T-cell (primary cell): ENCODE measurements at places on chromosomes 1 and 21. TPM values are rescaled to one million over a fixed set of nuclear protein-coding genes. Genes with fewer than 3 reads are reported as not detected.

- no peak for DNase-seq
These were observed 15.0 kb downstream of the SLC6A9 start for GRCh38 chr1:44016041-44016889.

CDK18 gene
- total RNA-seq = 4.6 TPM

- DNase-seq = no peak
These were observed 9.1 kb upstream of the C1orf159 start for GRCh38 chr1:1124786-1125642.

GRCh38 chr1:64397541-64397940, 72.4 kb upstream of the CACHD1 start:
- DNase-seq = no peak

GPR25 gene
- 6.7 TPM for total RNA-seq

GRCh38 chr1:23809751-23810171, 9.2 kb upstream of the GALE start:
- DNase-seq = peak; percentile 80

DNA sequence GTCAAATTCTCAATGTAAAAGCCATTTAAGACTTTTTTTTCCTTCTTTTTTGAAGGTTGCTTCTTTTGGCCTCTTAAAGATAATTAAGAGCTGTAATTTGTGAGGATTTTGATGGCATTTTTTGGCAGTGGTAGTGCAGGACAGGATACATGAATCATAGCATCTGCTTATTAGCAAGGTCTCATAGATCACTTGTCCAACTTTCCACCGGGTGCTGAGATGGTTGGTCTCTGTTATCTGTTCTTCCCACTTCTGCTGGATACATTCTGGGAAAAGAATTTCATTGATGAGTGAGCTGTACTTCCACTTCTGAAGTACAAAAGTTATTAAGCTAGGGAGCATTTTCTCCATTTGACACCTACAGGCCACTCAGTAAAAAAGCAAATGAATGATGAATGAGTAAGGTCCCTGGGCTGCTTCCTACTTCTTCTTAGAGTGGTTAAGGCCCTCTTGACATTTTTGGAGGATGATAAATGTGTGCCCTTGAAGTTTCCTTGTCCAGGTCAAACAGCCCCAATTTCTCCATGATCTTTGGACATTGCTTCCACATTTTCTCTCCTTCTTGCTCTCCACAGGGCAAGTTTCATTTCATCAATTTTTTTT, 100.6 kb downstream of the ROR1 start:
- DNase-seq = no peak

DNA sequence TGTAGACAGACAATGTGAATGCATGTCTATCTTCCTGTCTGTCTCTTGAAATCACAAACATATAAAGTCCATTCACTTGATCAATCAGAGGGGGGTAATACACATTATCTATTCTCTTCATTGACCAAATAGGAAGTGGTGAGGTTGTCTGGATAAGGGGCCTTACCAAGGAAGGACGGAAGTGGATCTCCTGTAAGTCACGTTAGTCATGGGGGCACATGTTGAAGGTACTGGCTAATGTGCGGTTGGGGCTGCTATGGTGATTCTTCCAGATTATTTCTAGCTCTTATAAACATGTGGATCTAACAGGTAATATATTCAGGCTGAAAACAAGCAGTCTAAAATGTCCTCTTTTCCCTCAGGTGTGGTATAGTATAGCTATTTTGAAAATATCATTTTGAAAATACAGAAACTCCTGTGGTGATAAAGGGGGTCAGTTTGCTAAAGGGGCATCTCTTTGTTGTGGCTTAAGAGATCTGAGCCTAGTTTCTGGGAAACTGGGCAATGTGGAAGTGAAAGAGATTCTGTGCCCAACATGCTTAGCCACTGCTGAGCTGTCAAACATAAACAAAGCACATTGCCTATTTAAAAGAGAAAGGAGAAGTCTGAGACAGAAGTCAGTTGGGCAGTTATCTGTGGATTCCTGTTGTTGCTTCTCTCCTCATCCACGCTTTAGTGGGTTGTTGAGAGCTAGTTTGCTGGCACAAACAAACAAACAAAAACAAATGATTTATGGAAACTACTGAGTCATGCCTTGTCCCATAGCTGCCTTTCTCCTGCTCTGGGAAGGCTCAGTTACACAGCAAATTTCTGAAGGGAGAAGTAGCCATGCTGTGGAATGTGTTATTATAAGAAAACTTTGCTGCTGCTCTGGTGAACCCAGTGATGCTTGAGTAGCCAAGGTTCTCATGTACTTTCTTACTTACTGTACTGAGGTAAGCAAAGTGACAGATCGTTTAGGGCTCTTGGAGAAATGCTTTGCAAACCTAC, 166.9 kb downstream of the HLX start:
- DNase-seq = no peak

GRCh38 chr1:44819608-44820327, 11.4 kb downstream of the BTBD19 start:
- peak; percentile 77 for DNase-seq

DNA sequence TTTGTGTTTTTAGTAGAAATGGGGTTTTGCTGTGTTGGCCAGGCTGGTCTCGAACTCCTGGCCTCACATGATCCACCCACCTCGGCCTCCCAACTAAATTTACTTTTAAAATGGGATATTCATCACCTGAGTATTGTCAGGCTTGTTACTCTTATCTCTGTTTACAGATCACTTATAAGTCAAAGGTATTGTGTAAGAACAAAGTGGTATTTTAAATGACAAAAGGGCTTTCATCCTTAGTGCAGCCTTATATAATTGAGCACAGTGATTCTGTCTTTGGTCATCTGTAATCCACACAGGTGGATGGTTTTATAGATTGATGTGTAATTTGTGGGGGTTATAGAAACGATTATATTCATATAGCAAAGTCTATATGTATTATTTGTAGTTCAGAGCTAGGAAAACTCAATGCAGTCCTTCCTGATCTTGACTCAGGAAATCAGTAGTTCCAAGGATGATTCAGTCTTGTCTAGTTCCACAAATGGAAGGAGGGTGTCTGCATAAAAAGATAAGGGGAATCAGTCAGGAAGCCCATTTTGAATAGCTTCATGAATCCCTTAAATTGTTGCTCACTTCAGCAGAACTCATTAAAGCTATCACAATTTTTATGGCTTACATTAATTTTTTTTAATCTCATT, 34.6 kb downstream of the STXBP3 start:
- no peak for DNase-seq

DNA sequence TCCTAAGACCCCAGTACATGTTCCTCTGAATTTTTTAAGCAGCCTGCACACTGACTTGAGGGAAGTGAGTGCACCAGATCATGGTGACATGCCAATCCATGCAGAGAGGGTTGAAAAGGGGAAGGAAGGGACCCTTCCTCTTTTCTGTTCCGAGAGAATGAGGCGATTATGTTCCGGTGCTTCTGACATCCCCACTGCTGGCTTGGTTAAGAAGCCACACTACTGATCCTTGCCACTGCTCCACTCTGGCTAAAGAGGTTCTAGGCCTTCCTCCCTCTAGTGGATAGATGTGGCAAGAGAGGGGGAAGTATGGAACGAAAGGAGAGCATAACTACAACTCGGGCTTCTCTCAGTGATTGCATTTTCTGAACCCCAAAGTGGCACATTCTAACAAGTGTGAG, 1.8 kb upstream of the CYB5R1 start:
- DNase-seq = peak; percentile 8

DNA sequence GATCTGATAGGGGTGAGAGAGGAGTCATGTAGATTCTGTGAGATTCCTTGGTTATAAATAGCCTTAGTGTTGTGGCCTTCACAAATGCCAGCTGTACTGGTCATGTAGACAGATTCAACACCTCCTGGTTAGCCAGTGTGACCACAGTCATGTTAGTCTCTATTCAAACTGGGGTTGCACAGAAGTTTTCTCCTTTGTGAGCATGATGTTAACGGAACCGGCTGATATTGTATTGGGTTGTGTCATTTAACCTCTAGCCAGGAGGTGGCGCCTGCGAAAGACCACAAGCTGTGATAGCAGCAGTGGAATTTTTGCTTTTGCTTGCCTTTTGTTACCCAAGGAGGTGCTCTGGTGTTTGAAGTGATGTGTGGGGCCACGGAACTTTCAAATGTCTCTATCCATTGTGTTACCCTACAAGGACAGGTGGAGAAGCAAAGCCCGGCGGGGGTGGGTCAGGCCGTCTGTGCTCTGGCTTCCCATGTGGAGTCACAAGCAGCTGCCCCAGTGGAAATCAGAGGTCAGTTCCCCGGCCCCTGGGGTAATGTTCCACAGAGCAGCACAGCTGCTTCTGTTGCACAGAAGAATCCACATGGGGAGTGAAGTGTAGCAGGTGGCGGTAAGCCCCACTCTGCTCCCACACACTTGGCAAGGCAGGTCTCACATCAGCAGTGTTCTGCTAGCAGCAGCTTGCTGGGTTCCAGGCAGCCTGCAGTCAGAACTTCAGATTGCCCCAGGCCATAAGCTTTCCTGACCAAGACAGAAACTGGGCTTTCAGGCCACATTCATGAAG, 112.6 kb downstream of the ADAMTS1 start:
- no peak for DNase-seq

- peak; percentile 78 for DNase-seq
These were observed at the start of gene CENPS for GRCh38 chr1:10430216-10431069. CENPS (plus strand) TSS chr1:10430433; CDS start chr1:10430518, 85 bp downstream.

PTPRU gene
- total RNA-seq = 0.82 TPM

RGL1 gene
- 1.8 TPM for total RNA-seq

DNA sequence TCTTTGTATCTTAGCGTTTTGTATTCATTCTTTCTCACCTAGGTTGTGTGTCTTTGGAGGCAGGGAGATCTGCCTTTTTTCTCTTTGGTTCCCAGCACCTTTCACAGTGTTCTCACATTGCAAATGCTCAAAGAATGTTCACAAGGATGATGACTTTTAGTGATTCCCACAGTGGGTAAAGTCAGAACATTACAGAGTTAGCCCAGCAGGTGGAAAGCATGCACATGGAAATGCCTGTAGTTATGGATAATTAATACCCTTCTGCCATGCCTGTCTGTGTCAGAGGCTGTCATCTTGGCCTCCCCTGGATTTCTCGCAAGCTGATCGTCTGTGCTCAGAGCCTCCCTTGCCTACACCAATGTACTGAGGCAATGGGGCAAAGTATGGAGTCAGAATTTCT, 458.9 kb downstream of the LMO4 start:
- DNase-seq = no peak

DNA sequence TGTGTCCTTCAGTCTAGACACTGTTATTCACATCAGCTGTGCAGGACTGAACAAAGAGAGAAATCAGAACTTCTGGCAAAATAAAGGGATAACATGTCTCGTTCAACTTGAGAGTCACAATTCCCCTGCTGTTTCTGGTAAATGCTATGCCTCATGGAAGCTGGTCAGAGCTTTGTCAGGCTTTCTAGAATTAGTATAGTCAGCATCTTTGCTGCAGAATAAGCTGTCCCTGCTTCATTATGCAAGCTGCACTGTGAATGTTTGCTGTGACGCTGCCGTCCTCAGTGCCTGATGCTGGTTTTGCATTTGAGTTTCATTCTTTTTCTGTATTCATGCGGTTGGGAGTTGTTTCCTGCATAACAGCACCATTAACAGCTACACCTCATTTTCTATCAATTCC, 96.4 kb upstream of the KCNJ6 start:
- DNase-seq = no peak

DNA sequence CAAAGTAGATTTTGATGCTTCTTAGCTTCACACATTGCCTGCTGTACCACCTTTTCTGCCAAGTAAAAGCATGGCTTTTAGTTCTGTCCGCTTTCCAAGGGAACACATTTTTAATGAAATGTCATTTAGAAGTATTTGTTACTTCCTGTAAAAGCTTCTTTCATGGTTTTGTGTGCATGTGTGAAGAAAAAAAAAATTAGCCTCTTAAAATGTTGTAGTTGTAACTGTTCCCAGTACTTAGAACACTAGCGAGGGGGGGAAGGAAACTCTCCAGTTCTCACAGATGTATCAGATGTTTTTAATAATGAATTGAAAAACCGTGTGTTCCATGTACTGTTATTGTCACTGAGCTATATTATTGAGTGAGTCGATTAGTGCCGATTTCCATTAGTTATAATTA, 568.3 kb upstream of the ADGRL2 start:
- no peak for DNase-seq

ELOA gene
- total RNA-seq = 31.3 TPM

GRCh38 chr1:109932679-109933078, 22.0 kb downstream of the CSF1 start:
- DNase-seq = no peak

DNA sequence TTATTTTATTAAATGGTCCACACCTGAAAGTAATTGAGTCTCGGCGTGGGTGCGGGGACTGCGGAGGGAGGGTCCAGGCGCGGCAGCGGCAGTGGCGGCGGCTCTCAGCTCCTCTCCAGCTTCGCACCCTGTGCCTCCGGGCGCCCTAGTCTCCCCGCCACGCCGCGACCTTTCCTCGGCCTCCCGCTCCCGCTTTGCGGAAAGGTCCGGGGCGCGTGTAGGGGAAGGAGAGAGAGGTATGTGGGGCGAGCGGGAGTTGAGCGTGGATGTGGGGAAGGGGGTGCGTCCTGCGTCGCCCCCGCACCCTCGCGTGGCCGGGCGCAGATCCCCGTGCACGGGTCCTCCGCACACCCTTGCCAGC, 13.4 kb upstream of the ALX3 start:
- no peak for DNase-seq

DNA sequence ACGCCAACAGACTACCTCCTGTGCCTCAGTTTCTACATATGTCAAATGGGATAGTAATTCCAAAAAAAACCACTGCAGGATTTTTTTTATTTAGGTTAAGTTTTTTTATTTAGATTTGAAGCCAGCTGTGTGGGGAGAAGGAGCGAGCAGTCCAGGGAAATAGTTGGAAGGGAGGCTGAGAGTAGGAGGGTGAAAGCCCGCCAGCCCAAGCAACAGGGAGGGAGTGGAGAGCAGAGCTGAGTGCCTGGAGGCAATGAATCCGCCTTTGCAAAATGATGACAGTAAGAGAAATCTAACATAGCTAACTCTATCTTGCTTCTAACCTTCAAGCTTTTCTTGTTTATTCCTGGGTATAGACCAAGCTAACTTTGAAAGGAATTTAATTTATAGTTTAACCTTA, 15.6 kb upstream of the C1orf198 start:
- no peak for DNase-seq

DNA sequence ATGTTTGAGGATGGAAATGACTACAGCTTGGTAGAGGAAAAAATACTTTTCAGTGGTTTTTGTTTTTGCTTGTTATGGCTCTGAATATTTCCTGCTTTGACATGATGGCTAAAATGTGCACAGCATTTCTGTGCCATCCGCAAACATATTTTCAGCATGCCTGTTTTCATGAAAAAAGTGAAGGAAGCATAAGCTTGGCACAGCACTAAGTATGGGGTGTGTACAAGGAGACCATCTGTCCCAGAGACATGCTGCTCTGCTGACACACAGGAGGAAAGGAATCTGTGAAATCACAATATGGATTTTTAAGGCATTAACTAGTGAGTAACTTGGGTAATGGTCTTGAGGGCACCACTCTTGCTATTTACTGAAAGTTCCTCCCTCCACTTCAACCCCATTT, 595.5 kb downstream of the RWDD3 start:
- no peak for DNase-seq

DNA sequence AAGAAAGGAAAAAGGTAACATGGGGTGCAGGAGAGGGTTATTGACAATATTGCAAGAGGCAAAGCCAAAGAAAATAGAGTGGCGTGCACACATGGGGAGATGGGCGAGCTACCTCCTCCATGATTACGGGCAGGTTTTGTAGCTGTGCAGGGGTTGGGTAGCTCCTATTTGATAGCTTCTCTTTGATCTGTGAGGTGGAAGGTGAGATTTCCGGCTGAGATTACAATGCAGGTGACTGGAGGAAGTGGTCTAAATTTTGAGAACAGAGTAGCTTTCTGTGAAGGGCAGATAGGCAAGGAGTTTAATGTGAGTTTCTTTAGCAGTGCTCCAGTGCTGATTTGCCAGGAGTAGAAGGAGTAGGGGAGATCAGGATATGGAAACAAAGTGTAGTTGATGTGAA, 263.4 kb downstream of the PLA2G4A start:
- DNase-seq = no peak

TIPRL gene
- total RNA-seq = 13.8 TPM
